ENCODE measurements at places on chromosomes 3 and 15. TPM values are rescaled to one million over a fixed set of nuclear protein-coding genes. Genes with fewer than 3 reads are reported as not detected.

Gene SLC22A13
- not detected for total RNA-seq

Gene GP9
- total RNA-seq, result not detected

Gene ZNF80
- total RNA-seq, result not detected

Gene GOLGA6L7
- total RNA-seq, result not detected

Gene CCR5
- 1.2 TPM for total RNA-seq

Gene ADAMTS17
- 0.15 TPM for total RNA-seq

Gene LSAMP
- total RNA-seq, result 7.2 TPM

Gene KCNMB3
- total RNA-seq, result 1.7 TPM

Gene RTP1
- total RNA-seq, result not detected

Gene CYP11A1
- 0.29 TPM for total RNA-seq

Gene BFSP2
- total RNA-seq, result 7.1 TPM

Gene ADPRH
- total RNA-seq, result 26.0 TPM

Gene CFAP20DC
- total RNA-seq, result 1.8 TPM

Gene MCCC1
- total RNA-seq, result 41.9 TPM

Gene MFSD1
- 21.1 TPM for total RNA-seq

Gene ZNF502
- total RNA-seq, result 1.2 TPM

Gene THOC7
- total RNA-seq, result 101 TPM

Gene NEIL1
- total RNA-seq, result 0.96 TPM

Gene EIF2B5
- total RNA-seq, result 44.9 TPM

Gene SENP8
- total RNA-seq, result 2.4 TPM

Gene SNURF
- 12.0 TPM for total RNA-seq

Gene IQCF5
- total RNA-seq, result not detected

Gene SEMA5B
- not detected for total RNA-seq

Gene PPP1R2
- total RNA-seq, result 45.1 TPM

Gene ACKR4
- 0.10 TPM for total RNA-seq

Gene CCR3
- total RNA-seq, result 0.66 TPM

Gene LINGO1
- total RNA-seq, result not detected

Gene ARGFX
- total RNA-seq, result not detected

Gene TF
- 8.9 TPM for total RNA-seq

Gene TTC21A
- total RNA-seq, result 2.7 TPM

Gene CAMP
- total RNA-seq, result 7.5 TPM

Gene GSK3B
- total RNA-seq, result 43.9 TPM

Data from GM12878 (cell line).